Coronary artery (tissue), 2 donors: ENCODE measurements at places on chromosomes 3 and 15.

- no peak for DNase-seq
These were observed 12.5 kb downstream of the FBLN2 start for GRCh38 chr3:13561376-13561775.

GRCh38 chr3:106963442-106963841, 413.8 kb upstream of the CCDC54 start:
- DNase-seq = no peak

- DNase-seq = no peak
These were observed 231.1 kb upstream of the COL8A1 start for GRCh38 chr3:99407257-99407656.

GRCh38 chr3:159185443-159186050, 383.7 kb downstream of the MFSD1 start:
- no peak for DNase-seq

DNA sequence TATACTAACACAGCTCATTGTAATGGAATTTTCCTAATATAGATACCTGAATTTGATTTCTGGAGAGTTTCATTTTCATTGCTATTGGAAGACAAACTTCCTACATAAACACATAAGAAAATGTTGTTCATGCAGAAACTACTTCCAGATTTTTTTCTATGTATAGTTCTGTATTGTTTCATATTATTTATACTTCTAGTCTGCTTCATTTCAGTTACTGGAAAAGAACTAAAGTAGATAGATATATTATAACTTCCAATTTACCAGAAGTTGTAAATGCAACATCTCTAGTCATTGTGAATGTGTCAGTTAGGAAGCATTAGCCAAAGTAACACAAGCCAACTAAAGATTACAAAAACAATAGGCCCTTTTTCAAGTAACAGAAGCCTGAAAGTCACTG, 147.3 kb upstream of the ZNF385D start:
- DNase-seq = no peak
